Upper lobe of left lung (tissue), 6 donors: ENCODE measurements at places on chromosomes 6 and 20. TPM values are rescaled to one million over a fixed set of nuclear protein-coding genes. Genes with fewer than 3 reads are reported as not detected.

DNA sequence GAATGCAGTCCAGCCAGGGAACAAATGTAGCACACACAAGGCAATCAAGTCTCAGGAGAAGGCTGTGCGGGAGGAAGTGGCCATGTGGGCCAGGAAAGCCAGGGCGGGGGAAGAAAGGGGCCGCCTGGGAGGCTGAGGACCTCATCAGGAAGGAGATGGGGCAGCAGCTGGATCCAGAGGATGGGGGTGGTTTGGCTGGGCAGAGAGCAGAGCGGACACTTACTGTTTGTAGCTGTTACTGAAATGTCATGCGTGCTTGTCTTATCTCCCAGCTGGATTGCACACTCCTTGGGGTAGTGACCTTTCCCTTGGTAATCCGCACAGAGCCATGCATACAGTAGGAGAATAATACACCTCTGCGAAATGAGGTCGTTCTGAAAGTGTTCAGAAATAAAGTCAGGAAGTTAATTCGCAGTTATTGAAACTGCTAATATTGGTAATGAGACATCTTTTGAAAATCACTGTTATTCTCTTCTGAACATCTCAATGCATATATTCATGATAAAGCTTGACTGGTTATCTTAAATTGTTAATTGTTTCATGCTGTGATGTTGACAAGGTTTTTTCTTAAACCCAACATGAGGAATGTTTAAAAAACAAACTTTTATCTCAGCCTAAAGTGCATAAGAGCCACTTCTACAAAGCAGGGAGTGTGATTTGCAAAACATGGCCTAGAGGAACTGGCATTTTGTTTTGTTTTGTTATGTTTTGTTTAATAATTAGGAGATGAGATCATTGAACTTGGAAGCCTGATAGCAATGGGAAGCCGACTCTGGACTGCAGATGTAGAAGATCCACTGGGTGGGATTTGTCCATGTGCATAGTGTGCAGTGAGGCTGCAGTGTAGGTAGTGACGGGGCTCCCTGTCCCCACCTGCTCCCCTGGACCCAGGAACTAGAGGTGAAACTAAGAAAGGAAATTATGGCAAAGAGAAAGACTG lies 18.0 kb upstream of the MAP3K4 start:
- H3K36me3 ChIP-seq = no peaks in the 10 kb centered on the region
- H3K27ac ChIP-seq = no peak overlapping the region
- no peak overlapping the region for H3K4me3 ChIP-seq
- no peak for DNase-seq
- no peaks in the 10 kb centered on the region for H3K27me3 ChIP-seq

DNA sequence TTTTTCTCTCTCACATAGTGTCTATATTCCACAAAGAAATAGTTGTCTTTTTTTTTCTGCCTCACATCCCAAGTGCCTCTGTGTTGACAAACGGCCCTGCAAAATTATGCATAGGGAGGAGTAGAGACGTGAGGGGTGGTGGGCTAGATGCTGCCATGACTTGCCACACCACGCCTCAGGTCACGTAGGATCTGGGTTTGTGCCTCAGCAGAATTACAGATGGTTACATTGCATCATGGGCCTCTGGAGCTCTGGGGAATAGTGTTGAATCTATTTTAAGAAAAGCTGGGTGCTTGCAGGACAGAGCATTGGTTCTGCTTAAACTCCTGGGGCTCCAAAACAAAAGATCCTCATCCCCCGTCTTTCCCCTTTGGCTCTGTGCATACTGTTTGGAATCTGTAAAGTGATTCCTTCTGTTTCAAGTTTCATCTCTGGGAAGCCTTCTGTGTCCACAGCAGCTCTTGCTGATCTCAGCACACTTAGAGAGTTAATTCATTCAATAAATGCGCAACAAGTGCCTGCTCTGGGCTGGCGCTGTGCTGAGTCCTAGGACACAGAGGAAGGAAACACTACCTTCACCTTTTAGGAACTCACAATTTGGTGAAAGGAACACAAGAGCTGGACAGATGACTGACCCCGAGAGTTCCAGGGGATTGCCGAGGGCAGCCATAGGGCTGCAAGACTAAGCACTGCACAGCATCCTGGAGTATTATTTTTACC lies 2.4 kb downstream of the FANCE start:
- peaks cover 30% of the 10 kb centered on the region for H3K4me1 ChIP-seq
- H3K27me3 ChIP-seq = no peaks in the 10 kb centered on the region

DNA sequence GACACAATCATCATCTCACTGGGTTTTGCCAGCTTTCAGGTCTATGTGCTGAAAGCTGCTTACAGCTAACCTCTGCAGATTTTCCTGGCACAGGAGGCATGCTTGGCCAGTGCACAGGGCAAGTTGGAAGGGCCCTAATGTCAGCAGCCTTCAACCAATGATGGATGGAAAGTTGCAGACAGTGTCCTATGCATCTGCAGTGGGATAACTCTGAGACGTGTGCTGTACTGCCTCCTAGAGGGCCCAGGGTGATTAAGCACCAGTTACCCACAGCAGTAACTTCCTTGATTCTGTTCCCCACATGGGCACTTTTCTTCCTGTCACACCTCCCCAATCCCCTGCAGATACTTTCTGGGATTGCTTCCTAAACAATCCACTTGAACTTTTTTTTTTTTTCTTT lies 38.6 kb downstream of the OVOL2 start:
- H3K27me3 ChIP-seq = no peaks in the 10 kb centered on the region
- no peaks in the 10 kb centered on the region for H3K36me3 ChIP-seq
- H3K4me1 ChIP-seq = no peaks in the 10 kb centered on the region
- no peak overlapping the region for H3K27ac ChIP-seq

GRCh38 chr6:170553534-170554012 lies 466 bp upstream of the PSMB1 start:
- no peaks in the 10 kb centered on the region for H3K27me3 ChIP-seq
- peak; percentile 51 for DNase-seq
- H3K27ac ChIP-seq = peak overlapping the region; percentile 95

DNA sequence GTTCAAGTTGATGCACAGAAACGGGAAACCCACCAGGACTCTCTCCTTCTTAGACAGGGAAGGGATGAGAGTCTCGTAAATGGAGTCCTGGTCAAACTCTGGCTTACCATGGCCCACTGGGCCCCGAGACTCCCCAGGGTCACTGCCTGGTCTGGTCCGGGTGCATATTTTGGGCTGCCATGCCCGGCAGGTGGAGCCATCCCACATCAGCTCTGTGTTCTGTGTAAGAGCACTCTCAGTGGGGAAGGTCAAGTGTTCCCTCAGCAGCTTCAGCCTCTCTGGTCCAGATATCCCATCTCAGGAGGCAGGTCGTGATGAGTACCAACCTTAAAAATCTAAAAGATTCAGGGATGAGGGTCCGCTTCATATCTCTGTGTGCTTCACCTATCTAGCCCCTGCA lies 138.8 kb downstream of the EDN3 start:
- no peak for DNase-seq
- H3K36me3 ChIP-seq = no peaks in the 10 kb centered on the region
- no peaks in the 10 kb centered on the region for H3K27me3 ChIP-seq
- no peak overlapping the region for H3K4me3 ChIP-seq
- H3K4me1 ChIP-seq = no peaks in the 10 kb centered on the region

NKX2-4 gene
- total RNA-seq = not detected

LCA5 gene
- 5.1 TPM for total RNA-seq

PLTP gene
- total RNA-seq = 49.4 TPM

CRISP1 gene
- total RNA-seq = not detected
